ENCODE measurements at places on chromosomes 1 and 21.

- peak; percentile 30 for DNase-seq
- no peak overlapping the region for H3K27ac ChIP-seq
- no peak overlapping the region for H3K4me3 ChIP-seq
- H3K27me3 ChIP-seq: peaks cover 8% of the 10 kb centered on the region
- H3K36me3 ChIP-seq: no peaks in the 10 kb centered on the region
Measured at GRCh38 chr1:221122501-221122900, 243.3 kb downstream of the HLX start.

GRCh38 chr1:2166254-2166653 is 28.3 kb downstream of the FAAP20 start:
- H3K27me3 ChIP-seq: no peaks in the 10 kb centered on the region
- no peak for DNase-seq
- no peak overlapping the region for H3K4me3 ChIP-seq

DNA sequence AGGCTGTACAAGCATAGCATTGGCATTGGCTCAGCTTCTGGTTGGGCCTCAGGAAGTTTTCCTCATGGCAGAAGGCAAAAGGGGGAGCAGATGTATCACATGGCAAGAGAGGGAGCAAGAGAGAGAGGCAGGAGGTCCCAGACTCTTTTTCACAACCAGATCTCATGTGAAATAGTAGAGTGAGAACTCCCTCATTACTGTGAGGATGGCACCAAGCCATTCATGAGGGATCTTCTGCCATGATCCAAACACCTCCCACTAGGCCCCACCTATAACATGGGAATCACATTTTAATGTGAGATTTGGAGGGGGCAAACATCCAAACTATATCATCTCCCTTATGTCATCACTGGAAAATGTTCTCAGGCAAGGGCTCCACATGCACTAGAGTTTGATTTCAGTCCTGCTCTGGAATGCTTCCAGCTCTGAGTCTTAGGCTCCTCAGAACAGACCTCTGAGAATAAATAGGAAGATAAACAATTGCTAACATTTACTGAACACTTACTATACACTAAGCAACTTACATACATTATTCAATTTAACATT is 39.4 kb upstream of the VTCN1 start:
- H3K27ac ChIP-seq: no peak overlapping the region
- no peak overlapping the region for H3K4me3 ChIP-seq
- no peaks in the 10 kb centered on the region for H3K4me1 ChIP-seq

DNA sequence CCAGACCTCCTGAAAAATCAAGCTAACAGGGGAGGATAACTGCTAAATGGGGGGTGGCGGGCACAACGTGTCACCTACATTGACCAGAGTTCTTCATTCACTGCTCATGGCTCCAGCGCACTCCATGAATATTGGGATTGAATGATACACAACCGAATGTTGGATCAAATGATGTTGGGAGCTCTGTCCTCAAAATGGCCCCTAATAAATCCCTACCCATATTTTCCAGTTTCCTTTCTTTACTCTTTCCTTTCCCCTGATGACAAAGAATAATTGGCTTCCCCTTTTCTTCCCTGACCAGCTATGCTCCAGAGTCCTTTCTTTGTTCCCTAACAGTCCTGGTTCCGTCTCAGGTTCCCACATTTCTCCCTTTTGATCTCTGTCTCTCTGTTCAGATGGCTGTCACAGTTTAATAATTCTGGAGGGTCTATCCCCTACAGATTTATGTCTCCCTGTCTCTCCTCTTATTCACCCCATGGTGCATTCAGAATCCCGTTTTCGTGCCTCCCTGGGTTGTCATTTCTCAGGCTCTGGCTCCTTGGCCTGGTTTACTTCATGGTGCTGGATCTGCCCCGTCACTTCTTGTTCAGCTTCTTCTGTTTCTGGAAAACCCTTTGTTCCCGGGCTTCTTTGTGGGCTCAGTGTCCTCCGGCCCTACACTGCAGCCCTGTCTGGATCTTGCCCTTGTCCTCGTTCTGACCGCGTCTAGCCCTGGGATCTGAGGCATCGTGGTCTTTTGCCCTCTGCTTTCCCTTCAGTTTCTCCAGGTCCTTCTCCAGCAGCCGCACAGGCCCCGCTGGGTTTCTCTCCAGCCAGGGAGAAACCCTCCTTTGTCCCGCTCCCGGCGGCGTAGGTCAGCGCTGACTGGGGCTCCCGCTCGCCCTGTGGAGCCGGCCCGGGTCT is 78.3 kb downstream of the NDUFS5 start:
- H3K4me1 ChIP-seq: peaks cover 9% of the 10 kb centered on the region
- H3K27ac ChIP-seq: peak overlapping the region; percentile 84
- H3K4me3 ChIP-seq: peak overlapping the region; percentile 72
- DNase-seq: peak; percentile 69

GRCh38 chr1:214379236-214379970 is 98.4 kb downstream of the SMYD2 start:
- H3K4me1 ChIP-seq: peaks cover 14% of the 10 kb centered on the region
- H3K27ac ChIP-seq: peak overlapping the region; percentile 80
- H3K36me3 ChIP-seq: peaks cover 36% of the 10 kb centered on the region
- no peaks in the 10 kb centered on the region for H3K27me3 ChIP-seq
- no peak for DNase-seq
- no peak overlapping the region for H3K4me3 ChIP-seq

DNA sequence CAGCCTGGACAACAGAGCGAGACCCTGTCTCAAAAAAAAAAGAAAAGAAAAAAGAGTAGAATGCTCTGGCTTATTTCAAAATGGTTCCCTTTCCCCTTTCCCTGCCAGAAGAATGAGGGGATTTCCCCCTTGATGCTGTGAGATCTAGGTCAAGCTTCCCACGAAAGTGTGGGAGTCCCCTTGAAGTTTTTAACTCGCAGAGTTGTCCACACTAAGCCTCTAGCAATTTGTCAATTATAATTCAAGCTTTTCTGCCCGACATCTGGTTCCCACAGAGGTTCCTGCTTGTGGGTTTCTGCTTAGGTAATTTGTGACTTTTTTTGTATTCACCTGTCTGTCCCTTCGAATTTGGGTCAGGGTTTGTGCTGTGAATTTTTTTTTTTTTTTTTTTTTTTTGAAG is 62.8 kb downstream of the ZFYVE9 start:
- H3K27me3 ChIP-seq: no peaks in the 10 kb centered on the region
- H3K36me3 ChIP-seq: no peaks in the 10 kb centered on the region
- H3K4me3 ChIP-seq: no peak overlapping the region
- DNase-seq: peak; percentile 14
- H3K4me1 ChIP-seq: no peaks in the 10 kb centered on the region
- no peak overlapping the region for H3K27ac ChIP-seq

- no peaks in the 10 kb centered on the region for H3K27me3 ChIP-seq
- no peak for DNase-seq
- H3K27ac ChIP-seq: no peak overlapping the region
- no peak overlapping the region for H3K4me3 ChIP-seq
Measured at GRCh38 chr1:145985129-145985501, 11.3 kb downstream of the TXNIP start.

DNA sequence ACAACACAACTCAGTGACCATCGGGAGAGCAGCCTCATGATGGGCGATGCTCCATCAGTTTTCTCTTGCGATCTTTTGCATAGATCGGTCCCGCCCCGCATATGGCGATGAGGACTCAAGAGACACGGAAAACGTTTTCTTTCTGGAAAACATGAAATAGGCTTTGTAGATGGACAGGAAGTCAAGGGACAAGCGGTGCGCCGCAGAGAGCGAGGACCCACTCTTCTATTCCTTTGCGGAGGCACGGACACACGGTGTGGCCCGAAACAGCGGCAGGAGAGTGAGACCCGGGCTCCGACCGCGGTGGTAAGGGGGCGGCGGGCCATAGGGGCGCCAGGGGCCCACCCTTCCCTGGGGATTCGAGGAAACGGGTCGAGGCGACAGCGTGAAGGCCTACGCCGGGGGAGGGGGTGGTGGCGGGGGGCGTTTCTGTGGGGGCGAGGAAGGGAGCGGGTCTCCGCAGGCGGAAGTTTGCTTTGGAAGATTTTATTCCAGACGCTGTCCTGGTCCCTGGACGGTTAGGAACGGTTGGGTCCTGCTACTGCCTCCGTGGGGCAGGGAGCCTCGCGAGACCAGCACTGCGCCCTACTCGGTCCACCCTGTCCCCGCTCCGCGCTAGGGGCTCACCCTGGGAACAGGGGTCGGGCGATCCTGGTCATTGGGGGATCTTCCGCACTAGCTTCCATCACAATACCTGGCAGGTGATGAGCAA is 796 bp upstream of the TDRKH start:
- no peak overlapping the region for H3K27ac ChIP-seq
- peaks cover 6% of the 10 kb centered on the region for H3K27me3 ChIP-seq
- H3K4me3 ChIP-seq: peak overlapping the region; percentile 64
- peak; percentile 40 for DNase-seq

DNA sequence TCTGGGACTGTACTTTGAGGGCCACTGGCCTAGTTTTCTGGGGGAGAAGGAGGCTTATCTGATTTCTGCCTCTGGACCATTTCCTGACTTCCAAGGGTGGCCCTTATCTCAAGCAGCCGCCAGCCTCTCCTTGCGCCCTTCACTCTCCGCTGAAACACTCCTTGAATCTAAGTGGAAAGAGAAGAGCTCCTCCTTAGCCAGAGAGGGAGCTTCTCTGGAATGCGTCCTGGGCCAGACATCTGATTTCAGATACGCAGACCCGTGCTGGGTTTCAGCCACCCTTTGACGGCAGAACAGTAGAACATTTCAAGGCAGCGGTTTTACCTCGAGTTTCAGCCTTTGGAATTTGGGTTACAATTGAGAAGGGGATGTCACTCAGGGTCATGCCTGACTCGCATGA is 308.0 kb downstream of the CAMTA1 start:
- H3K27me3 ChIP-seq: peaks cover 53% of the 10 kb centered on the region
- H3K36me3 ChIP-seq: no peaks in the 10 kb centered on the region
- no peak overlapping the region for H3K4me3 ChIP-seq
- H3K27ac ChIP-seq: no peak overlapping the region
- no peak for DNase-seq

DNA sequence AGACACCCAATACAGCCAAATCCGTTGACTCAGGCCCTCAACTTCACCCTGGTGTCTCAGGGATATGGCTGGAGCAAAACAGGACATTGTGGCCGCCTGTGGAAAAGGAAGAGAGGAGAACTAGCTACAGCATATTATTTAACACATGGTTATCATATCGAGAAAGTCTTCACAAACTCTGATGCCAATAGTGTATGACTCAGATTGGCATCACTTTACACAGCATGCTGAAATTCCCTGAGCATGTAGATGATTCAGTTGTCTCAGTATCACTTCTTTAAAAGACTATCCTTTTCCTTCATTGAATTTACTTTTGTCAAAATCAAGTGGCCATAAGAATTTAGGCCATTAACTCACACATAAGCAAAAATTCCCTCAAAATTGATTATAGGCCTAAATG is 20.1 kb downstream of the HSD3B2 start:
- H3K4me1 ChIP-seq: no peaks in the 10 kb centered on the region
- H3K4me3 ChIP-seq: no peak overlapping the region
- no peak for DNase-seq
- H3K27ac ChIP-seq: no peak overlapping the region
- no peaks in the 10 kb centered on the region for H3K36me3 ChIP-seq

DNA sequence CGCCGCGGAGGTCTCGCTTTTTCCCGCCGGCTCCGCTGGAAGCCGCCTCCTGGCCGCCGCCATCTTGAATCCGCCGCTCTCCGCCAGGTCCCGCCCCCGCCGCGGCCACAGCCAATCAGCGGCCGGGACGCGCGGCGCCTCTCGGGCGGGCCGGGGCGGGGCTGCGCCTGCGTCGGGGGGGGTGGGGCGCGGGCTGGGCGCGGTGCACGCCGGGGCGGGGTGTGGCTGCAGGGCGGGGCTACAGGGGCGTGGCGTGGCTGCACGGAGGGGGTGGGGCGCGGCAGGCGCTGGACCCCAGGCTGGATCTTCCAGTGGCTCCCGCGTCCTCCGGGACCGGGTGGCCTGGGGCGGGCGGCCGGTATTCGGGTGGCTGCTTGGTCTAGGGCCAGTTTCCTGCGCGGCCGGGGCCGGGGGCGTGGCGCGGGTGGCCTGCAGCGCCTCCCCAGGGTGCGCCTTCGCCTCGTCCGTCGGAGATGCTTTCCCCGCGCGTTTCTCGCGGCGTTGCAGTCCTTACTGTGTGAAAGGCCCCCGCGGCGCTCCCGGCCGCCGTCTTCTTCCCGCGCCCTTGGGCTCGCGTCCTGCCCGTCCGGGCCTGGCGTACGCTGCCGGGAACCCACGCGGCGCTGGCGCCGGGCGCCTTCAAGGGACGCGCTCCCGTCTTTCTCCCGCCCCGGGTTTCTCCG is 575 bp downstream of the PCNT start:
- no peaks in the 10 kb centered on the region for H3K27me3 ChIP-seq
- peak overlapping the region; percentile 92 for H3K4me3 ChIP-seq
- peak; percentile 75 for DNase-seq
- peak overlapping the region; percentile 49 for H3K27ac ChIP-seq
- peaks cover 11% of the 10 kb centered on the region for H3K4me1 ChIP-seq

- H3K36me3 ChIP-seq: no peaks in the 10 kb centered on the region
- no peaks in the 10 kb centered on the region for H3K4me1 ChIP-seq
- no peak for DNase-seq
Measured at GRCh38 chr1:178232108-178232507, 138.2 kb downstream of the RASAL2 start.

DNA sequence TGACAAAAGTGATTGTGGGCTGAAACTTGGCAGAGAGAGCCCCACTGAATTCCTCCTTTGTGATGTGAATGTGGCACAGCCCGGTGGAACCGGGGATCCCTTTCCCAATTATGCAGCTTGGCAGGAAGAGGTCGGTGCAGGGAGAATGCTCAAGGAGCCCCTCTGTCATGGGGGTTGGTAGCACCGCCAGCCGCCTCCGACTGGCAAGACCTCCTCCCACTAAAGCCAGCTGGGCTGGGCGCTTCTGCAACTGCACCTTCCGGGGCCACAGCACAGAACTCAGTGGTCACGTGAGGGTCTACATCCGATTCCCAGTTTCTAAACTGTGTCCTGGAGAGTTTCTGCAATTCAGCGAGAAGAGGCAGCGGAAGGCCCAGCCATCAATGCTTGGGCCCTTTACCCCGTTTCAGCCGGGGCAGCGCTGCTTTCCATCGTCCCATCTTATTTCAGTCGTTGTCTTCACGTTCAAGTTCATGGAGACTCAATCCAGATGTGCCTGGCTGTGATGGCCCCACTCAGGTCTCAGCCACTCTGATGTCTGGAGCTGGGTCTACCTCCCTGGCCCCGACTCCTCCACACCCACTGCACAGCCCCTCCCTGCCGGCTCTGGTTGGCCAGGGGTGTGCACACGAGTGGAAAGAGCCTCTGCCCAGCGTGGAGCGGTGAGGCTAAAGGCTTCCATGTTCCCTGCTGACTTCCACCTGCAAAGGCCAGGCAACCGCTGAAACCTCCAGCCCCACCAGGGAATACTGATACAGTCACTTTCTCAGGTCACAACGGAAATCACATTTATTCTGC is 39.8 kb upstream of the FHAD1 start:
- no peaks in the 10 kb centered on the region for H3K27me3 ChIP-seq
- no peak for DNase-seq
- H3K27ac ChIP-seq: no peak overlapping the region
- peaks cover 30% of the 10 kb centered on the region for H3K4me1 ChIP-seq
- no peaks in the 10 kb centered on the region for H3K36me3 ChIP-seq

DNA sequence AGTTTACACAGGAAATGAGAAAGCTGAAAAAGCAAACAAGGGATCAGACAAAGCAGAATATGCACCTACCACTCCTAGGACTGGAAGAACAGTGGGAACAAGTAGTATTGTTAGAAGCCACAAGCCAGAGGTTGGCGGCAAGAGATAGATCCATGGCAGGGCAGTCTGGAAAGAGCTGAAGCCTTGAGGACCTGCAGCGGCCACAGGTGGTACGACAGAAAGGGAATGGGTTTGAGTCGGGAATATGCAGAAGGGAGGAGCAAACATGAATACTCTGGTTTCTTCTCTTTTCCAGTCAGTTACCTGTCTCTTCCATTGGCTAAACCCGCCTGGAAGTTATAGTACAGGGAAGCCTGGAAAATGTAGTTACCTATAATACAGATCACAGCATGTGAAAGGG is 3.9 kb upstream of the PCNX2 start:
- H3K4me3 ChIP-seq: no peak overlapping the region
- no peaks in the 10 kb centered on the region for H3K36me3 ChIP-seq
- peaks cover 4% of the 10 kb centered on the region for H3K4me1 ChIP-seq
- DNase-seq: no peak

Data from mesenchymal stem cell (in vitro differentiated cells and primary cell).